ENCODE measurements at places on chromosomes 5 and 9.

DNA sequence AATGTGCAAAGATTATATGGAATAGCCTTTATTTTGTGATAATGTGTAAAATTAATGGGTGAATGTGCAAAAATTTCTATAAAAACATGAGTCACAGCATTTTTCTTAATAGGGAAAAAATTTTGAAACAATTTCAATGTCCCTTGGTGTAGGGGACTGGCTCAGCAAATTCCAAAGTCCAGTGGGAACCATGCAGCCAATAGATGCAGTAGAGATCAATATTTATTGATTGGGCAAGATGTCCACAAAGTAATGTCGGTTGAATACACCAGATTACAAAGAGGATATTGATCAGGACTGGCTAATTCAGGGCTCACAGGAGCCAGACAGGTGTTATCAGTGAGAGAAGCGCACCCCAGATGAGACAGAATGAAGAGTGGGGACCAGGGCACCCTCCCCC, 62.5 kb downstream of the AMBP start:
- DNase-seq: no peak

DNA sequence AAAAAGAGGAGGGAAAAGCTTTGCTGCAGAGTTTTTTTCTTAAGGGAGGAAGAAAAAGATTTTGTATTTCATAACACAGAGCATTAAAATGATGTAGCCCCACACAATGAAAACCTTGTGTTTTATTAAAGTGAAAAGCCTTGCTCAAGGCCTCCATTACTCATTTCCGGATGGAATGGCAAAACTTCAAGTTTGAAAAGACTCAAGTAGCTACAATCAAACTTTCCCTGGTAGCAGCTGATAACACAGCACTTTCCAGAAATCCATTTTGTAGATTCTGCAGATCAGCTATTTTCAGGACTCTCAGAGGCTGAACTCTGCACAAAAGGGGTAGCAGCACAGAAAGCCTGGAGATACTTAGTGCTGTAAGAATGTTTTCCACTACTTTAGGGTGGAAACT, 374.8 kb downstream of the NFIB start:
- peak; percentile 58 for DNase-seq

DNA sequence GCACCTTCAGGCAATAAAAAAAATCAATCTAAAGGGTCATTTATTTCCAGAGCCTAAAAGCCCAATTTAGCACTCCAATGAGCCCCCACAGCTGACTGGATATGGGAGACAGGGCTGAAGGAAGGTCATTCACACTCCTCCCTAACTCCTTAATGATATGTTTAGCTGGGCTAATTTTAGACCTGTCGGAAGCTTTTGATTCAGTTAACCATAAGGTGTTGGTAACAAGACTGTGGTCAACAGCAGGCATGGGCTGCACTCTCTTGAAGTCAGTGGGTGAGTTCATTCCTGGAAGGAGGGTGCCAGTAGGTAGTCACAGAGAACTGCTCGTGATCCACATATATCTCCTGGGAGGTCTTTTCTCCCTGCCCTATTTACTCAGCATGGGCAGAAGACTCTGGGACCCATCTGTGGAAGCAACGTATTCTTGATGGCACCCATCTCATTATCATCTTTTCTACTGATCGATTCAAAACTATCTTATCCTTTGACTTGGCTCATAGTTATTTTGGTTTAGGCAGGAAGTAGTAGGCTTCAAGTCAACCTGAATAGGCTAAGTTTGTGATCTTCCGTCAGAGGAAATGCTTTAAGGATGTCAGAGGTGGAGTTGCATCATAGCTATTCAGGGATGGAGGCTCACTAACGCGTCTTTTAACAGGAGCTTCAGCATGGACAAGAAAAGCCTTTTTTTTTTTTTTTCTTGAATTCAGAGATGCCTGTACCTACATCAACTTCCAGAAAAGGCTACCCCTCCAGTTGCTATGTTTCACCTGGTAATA, 367.7 kb upstream of the SLC30A5 start:
- DNase-seq: no peak

DNA sequence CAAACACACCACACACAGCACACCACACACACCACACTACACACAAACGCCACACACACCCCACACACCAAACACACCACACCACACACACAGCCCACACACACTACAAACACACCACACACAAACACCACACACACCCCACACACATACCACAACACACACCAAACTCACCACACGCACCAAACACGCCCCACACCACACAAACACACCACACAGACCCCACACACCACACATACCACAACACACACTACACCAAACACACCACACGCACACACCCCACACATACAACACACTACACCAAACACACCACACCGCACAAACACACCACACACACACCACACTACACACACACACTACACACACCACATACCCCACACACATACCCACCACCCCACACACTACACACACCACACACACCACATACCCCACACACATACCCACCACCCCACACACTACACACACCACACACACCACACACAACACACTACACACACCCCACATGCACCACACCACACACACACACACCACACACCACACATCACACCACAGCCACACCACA, 151.2 kb downstream of the ERCC6L2 start:
- no peak for DNase-seq

DNA sequence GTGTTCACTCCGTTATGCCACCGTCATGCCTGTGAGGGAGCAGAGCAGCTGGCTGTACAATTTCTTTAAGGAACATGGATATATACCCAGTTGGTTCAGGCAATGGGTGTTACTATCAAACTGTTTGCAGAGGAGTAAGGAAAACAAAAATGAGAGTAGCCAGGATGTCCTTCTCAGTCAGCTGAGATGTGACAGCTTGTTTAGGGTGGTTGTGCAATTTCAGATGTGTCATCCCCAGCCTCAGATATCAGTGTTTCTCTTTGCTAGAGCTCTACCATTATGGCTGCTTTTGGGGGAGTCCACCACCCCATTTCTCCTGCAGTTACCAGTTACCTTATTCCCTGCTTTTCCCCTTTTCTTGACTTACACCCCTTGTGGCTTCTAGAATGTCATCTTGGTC, 135.2 kb upstream of the SLC24A2 start:
- DNase-seq: no peak

GRCh38 chr9:104805441-104805840, 41.5 kb downstream of the NIPSNAP3B start:
- DNase-seq: no peak

DNA sequence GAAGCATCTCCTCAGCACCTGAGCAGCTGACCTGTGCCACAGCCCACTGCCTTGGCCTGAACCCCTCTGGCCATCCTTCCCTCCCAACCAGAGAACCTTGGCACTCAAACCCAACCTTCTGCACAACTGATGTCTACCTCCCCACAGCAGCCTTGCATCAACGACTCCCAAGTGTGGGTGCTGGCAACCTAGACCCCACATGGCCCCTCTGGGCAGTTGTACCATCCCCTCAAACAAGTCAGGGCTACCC, 10.3 kb downstream of the SEPTIN8 start:
- DNase-seq: no peak

GRCh38 chr9:91207729-91208418, 153.8 kb downstream of the AUH start:
- DNase-seq: peak; percentile 22

DNA sequence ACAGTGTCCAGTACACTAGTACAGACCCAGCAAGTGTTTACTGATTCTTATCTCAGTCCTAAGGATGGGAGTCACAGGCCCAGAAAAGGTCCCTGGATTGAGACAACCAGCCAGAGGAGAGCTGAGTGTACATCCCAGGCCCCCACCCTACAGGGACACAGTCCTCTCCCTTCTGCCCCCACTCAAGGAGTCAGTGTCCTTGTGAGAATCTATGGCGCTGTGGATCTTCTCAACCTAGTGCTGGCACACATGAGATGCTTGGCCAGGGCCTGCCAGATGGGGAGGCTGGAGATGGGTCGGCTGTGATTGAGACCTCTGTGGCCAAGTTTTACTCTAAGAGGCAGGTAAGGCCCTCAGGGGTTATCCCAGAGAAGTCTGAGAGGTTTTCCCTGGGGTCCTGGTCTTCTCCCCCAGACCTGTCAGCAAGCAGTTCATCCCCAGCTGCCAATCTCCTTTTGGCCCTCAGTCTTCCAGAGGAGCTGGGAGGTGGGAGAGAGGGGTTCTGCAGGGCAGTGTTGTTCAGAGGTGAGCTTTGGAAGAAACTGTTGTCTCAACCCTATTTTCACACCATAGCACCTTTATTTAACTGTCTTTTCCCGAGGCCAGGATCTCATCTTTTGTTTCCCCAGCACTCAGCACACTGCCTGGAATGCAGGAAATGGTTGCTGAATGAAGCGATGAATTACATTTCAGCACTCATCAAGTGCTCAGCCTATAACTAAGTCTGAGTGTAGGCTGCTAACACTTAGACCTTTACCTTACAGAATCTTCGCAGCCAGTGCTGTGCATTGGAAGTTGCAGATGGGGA, 3.2 kb upstream of the NSD1 start:
- peak; percentile 53 for DNase-seq

DNA sequence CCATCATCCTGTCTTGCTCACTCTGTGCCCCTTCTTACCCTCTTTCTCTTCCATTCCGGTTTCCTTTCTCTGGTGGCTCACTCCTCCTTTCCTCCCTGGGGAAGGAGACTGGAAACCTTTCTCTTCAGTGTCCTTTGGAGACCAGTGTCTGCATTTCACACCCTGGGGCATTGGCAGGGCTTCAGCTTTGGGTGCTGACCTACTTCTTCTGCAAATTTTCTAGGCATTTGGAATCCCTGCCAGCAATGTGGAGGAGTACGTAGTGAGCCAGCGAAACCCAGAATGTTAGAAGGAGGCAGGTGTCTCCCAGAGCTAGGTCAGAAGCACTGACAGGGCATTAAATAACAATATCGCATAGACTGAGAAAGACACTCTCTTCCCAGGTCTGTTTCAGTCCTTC, 122.2 kb downstream of the SLC28A3 start:
- no peak for DNase-seq

DNA sequence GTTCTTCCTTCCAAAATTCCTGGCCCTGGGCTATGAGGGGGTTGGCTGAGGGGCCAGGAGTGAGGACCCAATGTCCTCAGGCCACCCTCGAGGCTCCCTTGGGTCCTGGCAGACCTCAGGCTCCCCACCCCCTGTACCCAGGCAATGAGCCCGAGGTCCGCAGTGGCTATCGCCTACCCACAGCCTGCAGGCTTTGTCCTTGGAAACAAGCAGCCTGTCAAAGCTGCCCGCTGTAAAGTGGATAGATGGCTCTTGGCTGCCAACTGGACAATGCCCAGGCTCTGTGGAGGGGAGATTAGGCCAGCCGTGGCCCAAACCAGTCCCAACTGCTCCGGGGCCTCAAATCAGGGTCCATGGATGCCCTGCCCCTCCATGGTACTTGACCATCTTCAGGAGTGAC, 2.2 kb upstream of the ADGRD2 start:
- no peak for DNase-seq

GRCh38 chr9:18675332-18675731, 201.4 kb downstream of the ADAMTSL1 start:
- DNase-seq: peak; percentile 8

GRCh38 chr9:22590336-22591033, 143.9 kb downstream of the DMRTA1 start:
- DNase-seq: no peak

DNA sequence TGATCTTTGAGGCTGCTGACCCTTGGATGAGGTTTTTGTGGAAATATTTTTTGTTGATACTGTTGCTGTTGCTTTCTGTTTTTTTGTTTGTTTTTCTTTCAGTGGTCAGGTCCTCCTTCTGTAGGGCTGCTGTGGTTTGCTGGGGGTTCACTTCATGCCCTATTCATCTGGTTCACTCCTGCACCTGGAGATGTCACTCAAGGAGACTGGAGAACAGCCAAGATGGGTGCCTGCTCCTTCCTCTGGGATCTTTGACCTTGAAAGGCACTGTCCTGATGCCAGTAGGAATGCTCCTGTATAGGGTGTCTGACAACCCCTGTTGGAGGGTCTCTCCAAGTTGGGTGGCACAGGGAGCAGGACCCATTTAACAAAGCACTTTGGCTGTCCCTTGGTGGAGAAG, 67.0 kb upstream of the ACTBL2 start:
- DNase-seq: no peak

DNA sequence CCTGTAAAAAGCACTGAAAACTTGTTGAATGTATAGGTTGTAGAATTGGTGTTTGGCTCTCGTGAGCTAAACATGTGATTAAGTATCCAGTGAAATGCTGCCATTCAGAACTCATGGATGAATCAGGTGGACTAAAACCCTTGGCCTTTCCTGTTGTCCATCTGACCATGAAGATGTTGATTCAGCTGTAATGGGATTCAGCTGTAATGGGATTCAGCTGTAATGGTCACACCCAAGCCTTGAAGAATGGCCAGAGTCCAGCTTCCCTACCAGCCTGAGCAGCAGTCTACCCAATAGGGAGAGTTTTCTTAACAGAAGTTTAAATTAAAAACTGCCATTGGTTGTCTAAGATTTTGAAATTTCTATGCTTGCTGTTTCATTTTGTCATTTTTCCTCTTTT, 18.1 kb downstream of the MAMDC2 start:
- no peak for DNase-seq

GRCh38 chr9:2791246-2791645, 52.6 kb downstream of the PUM3 start:
- DNase-seq: no peak

GRCh38 chr5:162512935-162513565, 445.5 kb downstream of the GABRG2 start:
- no peak for DNase-seq

- DNase-seq: no peak
These were observed 67.9 kb downstream of the PSMB7 start for GRCh38 chr9:124347206-124347967.

- peak; percentile 97 for DNase-seq
These were observed 399 bp upstream of the FBN2 start for GRCh38 chr5:128538250-128539037.

DNA sequence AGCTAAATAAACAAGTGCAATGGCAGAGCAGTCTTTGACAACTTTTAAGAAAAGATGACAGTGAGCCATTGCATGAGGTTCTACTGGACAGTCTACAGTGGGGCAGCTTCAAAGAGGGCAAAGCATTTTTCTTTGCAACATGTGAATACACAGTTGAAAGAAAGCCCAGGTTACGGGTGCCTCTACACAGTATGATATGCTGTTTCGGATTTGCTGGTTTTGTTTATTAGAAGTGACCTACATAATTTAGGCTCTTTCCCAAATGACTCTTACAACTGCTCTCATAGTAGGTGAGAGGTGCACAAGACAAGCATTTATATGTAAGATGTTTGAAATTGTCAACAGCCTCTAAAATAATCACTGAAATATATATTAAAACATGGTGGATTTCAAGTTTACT, 62.4 kb downstream of the MEF2C start:
- DNase-seq: no peak

DNA sequence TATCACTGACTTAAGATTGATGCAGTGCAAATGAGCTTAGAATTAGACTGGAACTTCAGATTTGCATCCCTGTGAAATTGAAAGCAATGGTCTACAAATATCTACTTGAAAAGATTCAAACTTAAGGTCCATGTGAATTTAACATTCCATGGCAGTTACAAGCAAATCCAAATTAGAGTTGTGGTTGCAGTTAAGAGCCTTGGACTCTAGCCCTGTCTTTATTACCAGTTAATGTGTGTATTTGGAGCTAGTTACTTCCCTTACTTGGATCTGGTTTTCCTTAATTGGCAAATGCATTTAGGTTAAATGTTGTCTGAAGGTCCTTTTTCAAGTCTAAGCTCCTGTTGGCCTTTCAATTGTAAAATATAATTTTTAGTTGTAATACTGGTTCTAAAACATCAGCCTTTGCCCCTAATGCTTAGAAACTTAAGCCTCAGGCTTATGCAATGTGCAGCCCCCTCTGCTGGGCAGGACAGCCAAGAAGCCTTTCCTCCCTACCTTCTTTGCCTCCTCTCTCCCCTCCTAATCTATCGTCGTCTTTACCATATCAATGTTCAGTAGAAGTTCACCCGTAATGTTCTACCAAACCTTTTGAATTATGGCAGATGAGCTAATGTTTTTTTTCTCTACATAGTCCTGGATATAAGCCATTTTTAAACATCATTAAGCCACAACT, 59.5 kb downstream of the ERMP1 start:
- no peak for DNase-seq

All from EL (cell line).